Stimulated activated CD8-positive, alpha-beta memory T cell treated with anti-CD3 and anti-CD28 coated beads, Interleukin-4, amount 100 ng/mL, for 24 hours (primary cell): ENCODE measurements at places on chromosomes 6 and 20.

DNA sequence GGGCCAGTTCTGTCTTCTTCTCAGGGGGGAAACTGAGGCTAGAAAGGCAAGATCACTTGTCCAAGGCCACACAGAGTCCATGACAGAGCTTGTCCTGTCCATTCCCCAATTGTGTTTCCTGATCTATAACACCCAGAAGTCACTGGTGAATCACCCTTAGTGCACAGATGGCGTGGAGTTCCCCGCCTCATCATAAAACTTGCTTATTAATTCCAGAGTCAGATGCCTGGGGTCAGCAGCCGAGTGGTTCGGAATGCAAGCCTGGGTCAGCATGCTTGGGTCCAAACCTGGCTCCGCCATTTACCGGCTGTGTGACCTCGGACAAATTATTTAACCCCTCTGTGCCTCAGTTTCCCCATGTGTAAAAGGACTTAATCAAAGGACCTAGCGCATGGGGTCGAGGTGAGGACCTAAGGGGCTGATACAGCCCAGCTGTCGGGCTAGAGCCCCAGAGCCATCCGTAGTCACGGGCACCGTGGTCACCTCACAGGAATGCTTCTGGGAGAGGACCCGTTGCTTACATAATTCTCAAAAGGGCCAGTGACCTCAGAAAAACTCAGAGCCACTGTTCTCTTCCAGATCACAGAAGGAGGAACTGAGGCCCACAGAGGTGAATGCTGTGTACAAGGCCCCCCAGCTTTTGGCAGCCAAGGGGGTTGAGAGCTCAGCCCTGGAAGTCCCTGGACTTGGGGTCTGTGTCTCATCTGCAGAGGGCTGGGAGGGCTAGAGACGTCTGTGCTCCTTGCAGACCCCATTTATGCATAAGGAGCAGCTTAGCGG, 1.4 kb upstream of the ZBP1 start:
- DNase-seq, result no peak

- no peak for DNase-seq
Measured at GRCh38 chr20:33568868-33569801, 79.2 kb downstream of the CBFA2T2 start.

DNA sequence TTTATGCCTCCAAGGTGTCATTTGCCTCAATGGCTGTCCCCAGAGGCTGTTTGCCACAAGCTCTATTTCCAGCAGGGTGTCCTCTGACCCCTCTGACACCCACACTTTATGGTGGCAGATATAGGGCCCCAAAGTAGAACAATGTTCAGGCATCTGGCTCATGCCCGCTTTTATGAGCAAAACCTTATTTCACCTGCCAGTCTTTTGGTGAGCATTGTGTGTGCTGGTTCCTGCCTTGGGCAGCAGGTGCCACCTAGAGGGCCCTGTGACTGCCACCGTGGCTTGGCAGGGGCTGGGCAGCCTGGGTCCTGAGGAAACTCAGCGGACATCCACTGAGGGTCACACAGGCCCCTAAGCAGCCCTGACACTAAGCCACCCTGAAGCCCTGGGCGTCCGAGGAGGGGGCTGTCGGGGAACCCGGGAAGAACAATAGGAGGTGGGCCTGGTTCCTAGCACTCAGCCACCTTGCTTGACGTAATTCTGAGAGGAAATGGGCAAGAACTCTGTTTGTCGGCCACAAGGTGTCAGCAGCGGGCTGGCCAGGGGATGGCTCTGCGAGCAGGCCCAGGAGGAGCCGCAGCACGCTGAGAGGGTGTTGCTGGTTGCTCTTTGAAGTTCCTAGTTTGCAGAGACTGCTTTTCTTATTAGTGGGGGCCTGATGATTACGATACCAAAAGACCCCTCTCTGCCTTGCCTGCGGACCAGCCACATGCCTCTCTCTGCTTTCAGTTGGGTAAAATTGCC, 148.9 kb downstream of the SCML4 start:
- peak; percentile 78 for DNase-seq

DNA sequence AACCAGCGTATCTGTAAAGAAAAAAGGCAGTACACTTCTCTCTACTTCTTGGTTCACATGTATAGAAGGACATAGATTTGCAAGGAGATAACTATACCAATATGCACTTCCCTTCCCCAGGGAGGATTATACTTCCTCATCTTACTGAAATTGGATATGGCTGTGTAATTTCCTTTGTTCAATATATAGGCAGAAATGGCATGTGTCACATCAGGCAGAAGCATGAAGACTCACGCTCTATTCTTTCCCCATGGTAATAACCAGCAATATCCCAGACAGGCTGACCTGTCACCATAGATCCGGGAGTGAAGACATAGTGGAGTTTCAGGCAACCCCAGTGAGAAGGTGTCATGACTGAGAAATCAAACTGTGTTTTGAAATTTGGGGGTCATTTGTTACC, 518.3 kb downstream of the KIF16B start:
- DNase-seq, result no peak

GRCh38 chr20:24637941-24638340, 168.5 kb downstream of the SYNDIG1 start:
- DNase-seq, result no peak
